ENCODE measurements at places on chromosomes 6 and 20.
A peak's percentile ranks its signal among the peaks of the same experiment; 100 is the strongest.

- H3K27me3 ChIP-seq: no peaks in the 10 kb centered on the region
- no peak overlapping the region for H3K4me3 ChIP-seq
- peaks cover 47% of the 10 kb centered on the region for H3K36me3 ChIP-seq
- no peak overlapping the region for H3K27ac ChIP-seq
- no peaks in the 10 kb centered on the region for H3K4me1 ChIP-seq
Observed at GRCh38 chr20:9411833-9412232, 102.6 kb upstream of the LAMP5 start.

DNA sequence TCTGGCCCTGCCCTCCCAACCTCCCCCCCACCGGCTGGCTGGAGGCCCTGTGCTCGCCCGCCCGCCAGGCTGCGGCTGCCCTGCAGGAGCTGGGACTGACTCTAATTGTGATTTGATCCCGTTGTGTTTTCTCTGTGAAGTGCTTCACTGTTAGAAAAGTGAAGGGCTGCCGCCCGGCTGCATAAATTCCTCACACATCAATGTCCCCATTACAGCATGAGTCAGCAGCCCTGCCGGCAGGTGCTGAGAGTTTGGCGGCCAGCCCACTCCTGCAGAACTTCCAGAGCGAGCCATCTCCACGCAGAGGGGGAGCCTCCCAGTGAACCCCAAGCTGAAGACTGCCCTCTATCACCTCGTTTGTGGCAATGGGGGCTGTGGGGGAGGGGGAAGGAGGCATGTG lies 137.9 kb downstream of the DLL1 start:
- no peak for DNase-seq
- peaks cover 61% of the 10 kb centered on the region for H3K4me1 ChIP-seq
- H3K27ac ChIP-seq: no peak overlapping the region
- H3K4me3 ChIP-seq: no peak overlapping the region
- peaks cover 10% of the 10 kb centered on the region for H3K27me3 ChIP-seq

DNA sequence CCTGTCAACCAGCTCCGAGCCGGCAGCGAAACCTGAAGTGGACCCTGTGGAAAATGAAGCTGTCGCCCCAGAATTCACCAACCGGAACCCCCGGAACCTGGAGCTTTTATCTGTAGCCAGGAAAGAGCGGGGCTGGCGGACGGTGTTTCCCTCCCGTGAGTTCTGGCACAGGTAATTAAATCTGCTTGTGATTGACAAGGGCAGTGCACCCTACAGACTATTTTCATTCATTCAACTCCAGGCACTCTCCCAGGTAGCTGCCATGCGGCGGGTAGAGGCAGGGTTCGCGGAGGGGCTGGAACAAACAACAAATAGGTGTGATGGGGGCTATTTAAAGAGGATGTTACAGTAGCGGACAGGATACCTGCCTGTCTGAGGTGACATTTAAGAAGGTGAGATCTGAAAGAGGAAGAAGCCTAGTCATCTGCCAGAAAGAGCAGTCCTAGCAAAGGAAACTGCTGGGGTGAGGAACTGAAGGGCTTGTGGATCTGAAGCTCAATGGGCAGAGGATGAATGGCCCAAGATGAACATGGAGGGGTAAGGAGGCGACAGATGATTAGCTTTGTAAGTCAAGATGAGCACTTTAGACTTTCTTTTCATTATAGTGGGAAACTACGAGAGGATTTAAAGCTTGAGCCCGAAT lies 810 bp downstream of the MRPL18 start:
- peak overlapping the region; percentile 99 for H3K4me3 ChIP-seq
- H3K27me3 ChIP-seq: no peaks in the 10 kb centered on the region
- H3K27ac ChIP-seq: peak overlapping the region; percentile 100
- no peak for DNase-seq

DNA sequence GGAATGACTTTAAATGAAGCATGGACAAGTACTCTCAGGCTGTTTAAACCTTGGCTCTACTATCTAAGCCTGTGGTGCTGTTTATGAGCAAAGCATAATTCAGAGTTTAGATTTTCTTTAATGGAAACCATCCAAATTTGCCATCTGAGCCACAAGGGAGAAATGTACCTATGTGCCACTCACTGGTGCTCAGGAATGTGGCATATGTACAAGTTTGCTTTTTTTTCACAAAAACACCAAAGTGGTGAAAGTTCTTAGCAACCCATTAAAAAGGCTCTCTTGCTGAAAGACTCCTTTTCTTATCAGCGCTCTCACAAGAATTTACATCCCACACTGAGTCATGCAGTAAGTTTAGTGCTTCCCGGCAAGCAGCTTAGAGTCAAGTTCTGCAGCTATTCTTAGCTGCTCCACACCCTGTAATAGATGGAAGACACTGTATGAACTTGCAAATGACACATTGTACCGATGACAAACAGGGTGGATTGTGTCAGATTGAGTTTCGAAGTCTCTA lies 57.3 kb upstream of the MLIP start:
- H3K4me3 ChIP-seq: no peak overlapping the region
- DNase-seq: no peak
- H3K36me3 ChIP-seq: no peaks in the 10 kb centered on the region
- H3K27ac ChIP-seq: no peak overlapping the region
- no peaks in the 10 kb centered on the region for H3K27me3 ChIP-seq

DNA sequence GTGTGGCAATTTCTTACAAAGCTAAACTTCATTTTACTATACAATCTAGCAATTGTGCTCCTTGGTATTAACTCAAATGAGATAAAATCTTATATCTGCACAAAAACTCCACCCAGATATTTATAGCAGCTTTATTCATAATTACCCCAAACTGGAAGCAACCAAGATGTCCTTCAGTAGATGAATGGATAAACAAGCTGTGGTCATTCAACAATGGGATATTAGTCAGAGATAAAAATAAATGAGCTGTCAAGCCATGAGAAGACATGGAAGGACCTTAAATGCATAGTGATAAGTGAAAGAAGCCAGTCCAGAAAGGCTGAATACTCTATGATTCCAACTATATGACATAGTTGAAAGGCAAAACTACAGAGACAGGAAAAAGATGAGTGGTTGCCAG lies 98.9 kb upstream of the BMP2 start:
- H3K27me3 ChIP-seq: peaks cover 19% of the 10 kb centered on the region
- no peaks in the 10 kb centered on the region for H3K36me3 ChIP-seq
- peaks cover 27% of the 10 kb centered on the region for H3K4me1 ChIP-seq
- H3K4me3 ChIP-seq: no peak overlapping the region
- no peak overlapping the region for H3K27ac ChIP-seq

DNA sequence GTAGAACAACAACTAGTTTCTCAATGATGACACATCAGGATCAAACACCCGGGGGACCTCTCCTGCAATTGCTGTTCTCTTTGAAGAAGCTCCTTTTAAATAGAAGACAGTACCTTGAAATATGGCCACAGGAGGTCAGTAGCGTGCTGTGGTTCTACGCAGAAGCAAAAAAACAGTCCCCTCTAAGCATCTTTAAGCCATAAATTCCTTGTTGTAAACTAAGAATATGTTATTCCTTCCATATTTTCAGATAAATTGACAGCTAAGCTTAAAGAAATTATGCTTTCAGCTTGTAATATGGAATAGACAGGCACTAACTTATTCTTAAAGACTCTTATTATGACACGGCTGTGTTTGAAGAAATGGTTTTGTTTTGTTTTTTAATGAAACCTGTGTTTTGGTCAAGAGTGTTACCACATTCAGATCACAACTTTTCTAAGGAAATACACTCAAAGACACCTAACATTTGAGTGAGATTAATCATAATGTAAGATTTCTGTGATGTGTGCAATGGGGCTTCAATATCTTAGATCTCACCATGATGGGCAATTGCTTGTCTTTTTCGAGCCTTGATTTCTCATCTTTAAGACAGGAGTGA lies 49.7 kb upstream of the IL20RA start:
- no peaks in the 10 kb centered on the region for H3K36me3 ChIP-seq
- H3K4me3 ChIP-seq: no peak overlapping the region
- H3K27me3 ChIP-seq: peaks cover 3% of the 10 kb centered on the region
- peak; percentile 52 for DNase-seq
- no peak overlapping the region for H3K27ac ChIP-seq

DNA sequence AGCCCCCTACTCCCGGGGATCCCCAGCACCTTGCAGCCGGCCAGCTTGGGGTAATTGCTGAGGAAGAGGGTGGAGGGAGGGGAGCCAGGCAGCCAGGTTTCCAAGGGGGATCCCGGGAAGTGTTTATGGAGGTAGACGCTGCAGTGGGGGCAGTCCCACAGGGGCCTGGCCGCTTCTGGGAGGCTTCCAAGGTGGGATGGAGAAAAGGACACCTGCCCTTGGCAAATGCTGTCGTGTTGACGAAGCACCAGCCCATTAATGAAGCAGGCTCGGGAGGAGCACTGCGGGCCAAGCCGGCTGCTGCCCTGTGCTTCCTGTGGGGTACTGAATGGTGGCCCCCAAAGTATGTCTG lies 82.4 kb downstream of the TMEM242 start:
- H3K4me3 ChIP-seq: no peak overlapping the region
- H3K36me3 ChIP-seq: no peaks in the 10 kb centered on the region
- H3K27me3 ChIP-seq: peaks cover 43% of the 10 kb centered on the region
- H3K27ac ChIP-seq: no peak overlapping the region
- DNase-seq: no peak
- peaks cover 45% of the 10 kb centered on the region for H3K4me1 ChIP-seq

DNA sequence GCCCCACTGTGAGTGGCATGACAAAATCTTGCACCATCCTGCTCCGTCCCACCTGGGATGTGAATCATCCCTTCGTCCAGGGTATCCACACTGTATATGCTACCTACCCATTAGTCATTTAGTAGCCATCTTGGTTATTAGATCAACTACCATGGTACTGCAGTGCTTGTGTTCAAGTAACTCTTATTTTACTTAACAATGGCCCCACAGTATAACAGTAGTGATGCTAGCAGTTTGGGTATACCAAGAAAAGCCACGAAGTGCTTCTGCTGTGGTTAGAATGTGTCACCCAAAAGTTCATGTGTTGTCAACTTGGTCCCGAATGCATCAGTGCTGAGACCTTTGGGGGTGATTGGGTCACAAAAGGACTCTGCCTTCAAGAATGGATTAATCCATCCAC lies 11.7 kb downstream of the OSER1 start:
- no peak overlapping the region for H3K4me3 ChIP-seq
- H3K4me1 ChIP-seq: no peaks in the 10 kb centered on the region
- no peak for DNase-seq
- no peak overlapping the region for H3K27ac ChIP-seq

- H3K27ac ChIP-seq: no peak overlapping the region
- H3K4me3 ChIP-seq: no peak overlapping the region
- H3K4me1 ChIP-seq: peaks cover 62% of the 10 kb centered on the region
- no peak for DNase-seq
- H3K27me3 ChIP-seq: peaks cover 12% of the 10 kb centered on the region
- H3K36me3 ChIP-seq: no peaks in the 10 kb centered on the region
Observed at GRCh38 chr6:35503534-35503933, 6.7 kb upstream of the TEAD3 start.

DNA sequence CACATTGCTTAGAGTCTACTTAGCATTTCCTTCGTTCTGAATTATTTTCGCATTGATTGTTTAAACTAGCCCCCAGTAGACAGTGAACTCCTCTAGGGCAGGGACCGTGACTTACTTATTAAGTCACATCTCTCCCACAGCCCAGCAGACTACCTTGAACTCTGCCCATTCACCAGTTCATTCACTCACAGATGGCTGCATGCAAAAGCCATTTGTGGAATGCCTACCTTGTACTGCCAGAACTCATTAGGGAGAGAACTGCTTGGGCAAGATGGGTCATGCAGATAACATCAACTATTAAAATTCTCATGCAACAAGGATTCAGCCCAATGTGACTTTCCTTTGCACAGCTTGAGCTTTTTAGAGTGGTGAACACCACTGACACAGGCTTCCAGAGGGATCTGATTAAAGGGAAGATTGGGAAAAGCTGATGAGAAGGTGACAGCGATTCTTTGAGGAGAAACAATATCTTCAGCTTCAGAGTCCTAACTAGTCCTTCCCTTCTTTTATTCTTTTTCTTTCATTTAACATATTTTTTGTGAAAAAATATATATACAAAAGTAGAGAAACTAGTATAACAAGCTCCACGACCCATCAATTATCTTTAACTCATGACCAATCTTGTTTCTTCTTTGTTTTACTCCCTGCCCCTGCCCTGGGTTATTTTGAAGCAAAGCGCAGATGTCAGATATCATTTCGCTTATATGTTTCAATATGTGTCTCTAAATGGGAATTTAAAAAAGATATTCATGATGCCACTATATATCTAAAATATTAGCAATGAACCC lies 273.9 kb downstream of the CDC5L start:
- peak overlapping the region; percentile 26 for H3K4me3 ChIP-seq
- peaks cover 73% of the 10 kb centered on the region for H3K4me1 ChIP-seq
- peaks cover 19% of the 10 kb centered on the region for H3K27me3 ChIP-seq

- no peak for DNase-seq
- peaks cover 31% of the 10 kb centered on the region for H3K4me1 ChIP-seq
- peaks cover 6% of the 10 kb centered on the region for H3K36me3 ChIP-seq
- no peak overlapping the region for H3K27ac ChIP-seq
- H3K4me3 ChIP-seq: no peak overlapping the region
- no peaks in the 10 kb centered on the region for H3K27me3 ChIP-seq
Observed at GRCh38 chr6:163406366-163406765, 8.2 kb upstream of the QKI start.

- no peak for DNase-seq
- H3K27ac ChIP-seq: no peak overlapping the region
- H3K4me1 ChIP-seq: peaks cover 8% of the 10 kb centered on the region
Observed at GRCh38 chr6:14596410-14596809, 478.8 kb downstream of the CD83 start.

- H3K36me3 ChIP-seq: peaks cover under 1% of the 10 kb centered on the region
- peaks cover 24% of the 10 kb centered on the region for H3K4me1 ChIP-seq
- peaks cover 14% of the 10 kb centered on the region for H3K27me3 ChIP-seq
- peak overlapping the region; percentile 18 for H3K27ac ChIP-seq
- H3K4me3 ChIP-seq: peak overlapping the region; percentile 91
Observed at GRCh38 chr6:107460083-107460631, 793 bp upstream of the PDSS2 start.

GRCh38 chr6:11820821-11821220 lies 42.2 kb upstream of the ADTRP start:
- H3K4me3 ChIP-seq: no peak overlapping the region
- peaks cover 7% of the 10 kb centered on the region for H3K27me3 ChIP-seq
- H3K36me3 ChIP-seq: no peaks in the 10 kb centered on the region
- peaks cover 6% of the 10 kb centered on the region for H3K4me1 ChIP-seq
- no peak overlapping the region for H3K27ac ChIP-seq

- H3K27me3 ChIP-seq: no peaks in the 10 kb centered on the region
- H3K4me3 ChIP-seq: no peak overlapping the region
- no peaks in the 10 kb centered on the region for H3K36me3 ChIP-seq
- no peak for DNase-seq
- H3K4me1 ChIP-seq: peaks cover 4% of the 10 kb centered on the region
Observed at GRCh38 chr6:79874531-79875134, 72.7 kb downstream of the ELOVL4 start.

DNA sequence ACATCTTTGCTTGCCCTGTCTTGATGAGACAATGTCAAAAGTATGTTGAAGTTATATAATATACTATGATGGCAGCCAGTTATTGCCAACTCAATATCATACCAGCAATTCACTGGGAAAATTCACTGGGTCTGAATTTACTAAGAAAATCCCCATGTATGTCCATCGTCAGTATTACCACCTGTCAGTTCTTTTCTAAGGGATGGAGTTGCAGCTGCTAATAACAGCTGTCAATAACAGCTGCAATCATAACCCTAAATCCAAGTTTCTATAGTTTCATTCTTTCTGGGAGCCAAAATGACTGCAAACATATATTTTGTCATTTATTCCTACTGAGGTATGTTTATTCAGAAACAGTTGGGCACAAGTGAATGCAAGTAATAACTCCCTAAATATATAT lies 132.6 kb upstream of the RIN2 start:
- no peaks in the 10 kb centered on the region for H3K4me1 ChIP-seq
- peaks cover 5% of the 10 kb centered on the region for H3K36me3 ChIP-seq
- peaks cover 13% of the 10 kb centered on the region for H3K27me3 ChIP-seq
- DNase-seq: no peak
- no peak overlapping the region for H3K4me3 ChIP-seq

GRCh38 chr6:82072751-82073150 lies 174.8 kb downstream of the IBTK start:
- H3K36me3 ChIP-seq: no peaks in the 10 kb centered on the region
- H3K4me3 ChIP-seq: no peak overlapping the region
- H3K27ac ChIP-seq: no peak overlapping the region
- no peaks in the 10 kb centered on the region for H3K4me1 ChIP-seq
- no peak for DNase-seq
- H3K27me3 ChIP-seq: no peaks in the 10 kb centered on the region

Data from nephron progenitor cell (in vitro differentiated cells).